ENCODE measurements at places on chromosomes 4 and X.

DNA sequence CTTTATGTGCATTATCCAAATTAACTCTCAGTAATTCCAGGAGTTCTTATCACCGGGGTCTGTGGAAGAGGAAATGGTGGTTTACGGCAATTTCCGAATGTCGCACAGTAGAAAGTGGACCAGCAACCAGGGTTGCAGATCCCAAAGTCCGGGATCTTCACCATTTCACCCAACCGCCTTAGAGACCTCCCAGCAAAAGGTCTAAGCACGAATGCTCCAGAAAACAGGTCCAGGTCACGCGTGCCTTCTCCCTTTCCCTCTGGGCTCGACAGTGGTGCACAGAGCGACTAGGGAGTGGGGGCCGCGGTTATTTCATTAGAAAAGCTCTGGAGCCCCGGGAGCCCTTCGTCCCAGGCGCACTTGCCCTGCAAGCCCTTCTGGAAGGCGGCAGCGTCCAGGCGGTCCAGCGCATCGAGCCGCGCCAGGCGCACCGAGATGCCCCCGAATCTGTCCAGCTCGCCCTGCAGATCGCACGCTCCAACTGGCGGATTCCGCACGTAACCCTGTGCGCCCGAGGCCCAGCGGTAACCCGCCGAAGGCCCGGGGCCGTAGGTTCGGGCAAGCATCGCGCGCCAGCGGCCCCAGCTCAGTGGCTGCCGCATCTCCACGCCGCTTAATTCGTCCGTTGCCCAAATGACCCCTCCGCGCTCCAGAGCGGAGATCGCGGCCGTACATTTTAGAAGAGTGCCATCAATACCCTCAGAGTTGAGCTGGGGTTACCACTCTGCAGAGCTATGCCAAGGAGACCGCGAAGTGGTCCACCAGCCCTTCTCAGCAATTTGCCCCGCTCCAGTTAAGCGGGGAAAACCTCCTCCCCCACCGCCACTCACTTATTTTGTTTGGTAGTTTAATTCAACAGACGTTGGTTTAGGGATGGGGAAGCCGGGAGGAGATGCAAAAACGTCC is at the start of gene NUDT6:
Gene NUDT6 (minus strand): TSS at position 627 of the 906 bp plus-strand sequence. CDS start 25 bp downstream, at position 602.
- peak; percentile 67 for DNase-seq
- H3K4me1 ChIP-seq: peaks cover 32% of the 10 kb centered on the region
- H3K27ac ChIP-seq: peak within 1 kb of the TSS; percentile 97
- H3K4me3 ChIP-seq: no peak within 1 kb of the TSS
- H3K27me3 ChIP-seq: no peaks in the 10 kb centered on the region
- no peaks in the 10 kb centered on the region for H3K36me3 ChIP-seq

- no peaks in the 10 kb centered on the region for H3K27me3 ChIP-seq
- H3K27ac ChIP-seq: no peak overlapping the region
These were observed 210.7 kb downstream of the PRR32 start for GRCh38 chrX:127030016-127030748.

DNA sequence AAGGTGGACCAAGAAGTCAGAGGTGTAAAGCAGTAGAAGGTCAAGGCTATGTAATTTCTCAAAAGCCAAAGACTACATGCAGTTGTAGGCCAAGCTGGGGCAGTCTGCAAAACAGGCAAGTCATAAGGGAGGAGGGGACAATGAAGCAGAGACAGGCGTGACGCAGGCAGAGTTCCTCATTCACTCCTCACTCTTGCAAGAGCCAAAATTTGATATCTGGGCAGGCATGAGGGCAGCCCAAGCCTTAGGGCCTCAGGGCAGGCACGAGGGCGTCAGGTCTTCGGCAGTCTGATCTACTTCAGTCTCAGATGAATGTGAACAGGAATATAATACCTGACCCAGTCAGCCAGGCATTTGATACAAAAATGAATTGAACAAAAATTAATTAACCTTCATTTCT is 86.4 kb upstream of the AGA start:
- no peaks in the 10 kb centered on the region for H3K4me1 ChIP-seq
- DNase-seq: no peak
- no peaks in the 10 kb centered on the region for H3K36me3 ChIP-seq
- H3K27ac ChIP-seq: no peak overlapping the region

DNA sequence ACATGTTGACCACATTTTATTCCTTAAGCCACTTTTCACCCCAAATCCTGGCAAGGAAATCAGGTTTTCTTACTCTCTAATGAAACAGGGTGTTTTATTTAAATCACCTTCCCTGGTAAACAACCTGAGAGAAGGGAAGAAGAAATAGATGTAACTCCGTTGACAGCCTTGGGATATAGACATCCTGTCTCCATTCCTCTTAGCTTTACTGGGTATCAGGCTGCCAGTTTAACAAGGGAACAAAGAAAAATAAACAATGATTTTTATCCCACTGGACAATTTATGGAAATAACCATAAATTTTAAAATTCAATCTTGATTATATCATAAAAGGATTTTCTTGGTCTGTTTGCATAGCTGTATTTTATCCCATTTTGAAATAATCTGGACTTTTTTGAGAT is 49.2 kb downstream of the EDNRA start:
- H3K36me3 ChIP-seq: no peaks in the 10 kb centered on the region
- no peaks in the 10 kb centered on the region for H3K4me1 ChIP-seq
- DNase-seq: no peak
- H3K4me3 ChIP-seq: no peak overlapping the region

- no peaks in the 10 kb centered on the region for H3K4me1 ChIP-seq
- no peak for DNase-seq
- no peaks in the 10 kb centered on the region for H3K27me3 ChIP-seq
- no peak overlapping the region for H3K27ac ChIP-seq
- H3K36me3 ChIP-seq: no peaks in the 10 kb centered on the region
These were observed 27.7 kb upstream of the GPC3 start for GRCh38 chrX:134013092-134013497.

DNA sequence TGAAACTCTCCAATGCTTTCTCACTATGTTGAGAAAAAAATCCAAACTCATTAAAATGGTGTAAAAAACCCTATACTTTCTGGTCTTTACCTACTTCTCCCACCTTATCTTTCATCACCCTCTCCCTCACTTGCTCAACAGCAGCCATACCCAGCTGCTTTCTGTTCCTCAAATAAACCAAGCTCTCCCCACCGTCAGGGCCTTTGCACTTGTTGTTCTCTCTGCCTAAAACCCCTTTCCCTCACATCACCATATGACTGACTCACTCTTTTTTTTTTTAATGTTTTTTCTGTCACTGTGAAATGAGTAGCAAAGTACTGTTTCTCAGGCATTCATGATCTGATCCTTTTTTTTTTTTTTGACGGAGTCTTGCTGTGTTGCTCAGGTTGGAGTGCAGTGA is 122.3 kb upstream of the TMEM164 start:
- no peaks in the 10 kb centered on the region for H3K36me3 ChIP-seq
- H3K4me3 ChIP-seq: no peak overlapping the region
- no peak for DNase-seq
- H3K27me3 ChIP-seq: peaks cover 9% of the 10 kb centered on the region

DNA sequence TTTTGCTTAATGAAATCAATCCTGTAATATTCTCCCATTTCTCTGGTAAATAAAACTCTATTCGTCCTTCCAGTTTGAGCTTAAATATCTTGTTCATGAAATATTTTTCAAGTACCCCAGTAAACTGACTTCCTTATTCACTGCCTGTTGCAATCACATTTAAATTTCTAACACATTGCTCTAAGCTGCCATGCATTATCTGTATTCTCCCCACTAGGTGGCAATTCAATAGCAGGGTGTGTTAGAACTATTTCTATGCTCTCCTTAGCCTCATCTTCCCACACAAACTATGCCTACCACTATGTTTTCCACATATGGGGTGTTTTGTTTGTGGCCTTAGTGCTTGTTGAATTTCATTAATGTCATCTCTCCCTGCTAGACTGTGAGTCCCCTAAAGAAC is 377.1 kb upstream of the HS3ST1 start:
- no peaks in the 10 kb centered on the region for H3K36me3 ChIP-seq
- no peaks in the 10 kb centered on the region for H3K4me1 ChIP-seq
- no peaks in the 10 kb centered on the region for H3K27me3 ChIP-seq

DNA sequence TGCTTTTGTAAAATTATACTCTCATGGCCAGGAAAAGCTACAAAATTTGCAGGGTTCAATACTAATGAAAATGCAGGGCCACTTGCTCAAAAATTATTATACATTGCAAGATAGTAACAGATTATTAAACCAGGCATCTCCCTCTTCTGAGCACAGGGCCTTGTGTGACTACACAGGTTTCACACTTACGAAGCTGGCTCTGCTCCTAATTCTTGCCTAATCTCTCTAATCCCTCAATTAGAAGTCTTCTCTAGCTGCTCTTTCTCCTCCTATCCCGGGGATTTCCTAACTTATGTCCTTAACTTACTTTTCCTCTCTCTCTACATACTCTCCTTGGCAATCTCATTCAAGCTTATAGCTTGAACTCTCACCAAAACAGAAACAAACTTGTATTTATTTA is 168.3 kb downstream of the AREG start:
- H3K4me1 ChIP-seq: no peaks in the 10 kb centered on the region
- no peaks in the 10 kb centered on the region for H3K36me3 ChIP-seq
- no peak for DNase-seq
- H3K27me3 ChIP-seq: no peaks in the 10 kb centered on the region

DNA sequence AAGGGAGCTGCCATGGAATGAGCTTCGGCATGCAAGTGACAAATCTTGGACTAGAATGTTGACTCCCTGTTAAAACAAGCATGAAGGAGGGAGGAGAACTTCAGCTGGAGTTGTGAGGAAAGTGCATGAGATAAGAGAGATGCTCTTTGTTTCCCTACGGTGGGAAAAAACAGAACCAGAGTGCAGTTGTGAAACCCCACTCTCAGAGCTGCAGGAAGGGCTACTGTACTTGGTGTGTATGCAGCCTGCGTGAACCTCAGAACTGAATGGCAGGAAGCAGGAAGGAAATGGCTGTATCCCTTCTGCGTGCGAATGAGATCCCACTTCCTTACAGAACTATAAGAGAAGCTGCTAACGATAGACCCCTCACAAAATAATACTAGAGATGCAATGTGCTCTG is 57.2 kb downstream of the EGF start:
- H3K36me3 ChIP-seq: no peaks in the 10 kb centered on the region
- H3K4me1 ChIP-seq: peaks cover 18% of the 10 kb centered on the region
- no peak overlapping the region for H3K27ac ChIP-seq

DNA sequence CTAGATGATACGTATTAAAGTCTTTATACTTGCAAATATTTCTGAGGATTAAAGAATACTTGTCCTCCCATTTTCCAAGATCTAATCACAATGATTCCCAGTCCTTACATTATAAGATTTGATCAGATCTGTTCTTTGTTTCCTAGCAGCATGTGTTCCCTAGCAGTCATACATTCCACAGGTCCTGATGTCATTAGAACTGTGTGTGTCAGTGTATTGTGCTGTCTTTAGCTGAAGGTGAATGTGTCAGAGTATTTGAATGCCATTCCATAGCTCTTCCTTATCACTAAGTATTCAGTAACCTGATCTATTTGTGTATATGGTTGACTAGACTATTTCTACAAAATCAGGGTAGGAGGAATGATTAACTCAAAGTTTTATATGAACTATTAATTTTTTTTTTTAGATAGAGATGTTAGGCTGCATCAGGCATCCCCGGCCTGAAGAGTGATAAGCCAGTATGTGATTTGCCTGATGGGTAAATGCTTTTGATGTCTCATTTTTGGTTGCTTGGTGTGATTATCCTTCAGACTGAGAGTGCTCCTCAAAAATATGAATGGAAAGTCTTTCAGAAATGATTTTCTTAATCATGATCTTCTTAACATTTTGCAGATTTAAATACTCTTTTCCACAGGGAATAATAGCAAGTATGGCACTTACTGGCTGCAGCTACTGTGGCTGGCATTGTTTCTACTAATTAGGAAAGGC is 4.4 kb downstream of the ADGRL3 start:
- peaks cover 5% of the 10 kb centered on the region for H3K36me3 ChIP-seq
- DNase-seq: no peak
- peaks cover 4% of the 10 kb centered on the region for H3K4me1 ChIP-seq
- no peak overlapping the region for H3K4me3 ChIP-seq

- no peaks in the 10 kb centered on the region for H3K4me1 ChIP-seq
- DNase-seq: no peak
- peaks cover 59% of the 10 kb centered on the region for H3K36me3 ChIP-seq
- H3K27me3 ChIP-seq: no peaks in the 10 kb centered on the region
- H3K4me3 ChIP-seq: no peak overlapping the region
These were observed 80.0 kb upstream of the DDX60 start for GRCh38 chr4:168398589-168398988.

DNA sequence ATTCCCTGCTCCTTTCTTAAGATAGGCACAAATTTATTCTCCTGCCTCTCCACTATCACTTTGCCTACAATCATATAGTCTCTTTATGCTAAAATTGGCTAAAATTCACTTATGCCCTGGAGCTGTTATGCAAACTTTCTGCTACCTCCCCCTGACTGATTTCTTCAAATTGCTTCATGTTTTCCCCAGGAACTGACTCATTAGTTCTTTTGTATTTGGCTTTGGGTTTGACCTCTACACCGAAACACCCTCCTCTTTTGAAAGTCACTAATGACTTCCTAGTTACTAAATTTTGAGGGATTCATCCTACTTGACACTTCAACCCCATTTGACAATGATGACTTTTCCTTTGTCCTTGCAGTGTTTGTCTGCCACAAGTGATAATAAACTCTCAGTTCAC is 222.6 kb downstream of the NDST4 start:
- no peaks in the 10 kb centered on the region for H3K36me3 ChIP-seq
- no peaks in the 10 kb centered on the region for H3K4me1 ChIP-seq
- no peak overlapping the region for H3K27ac ChIP-seq
- no peaks in the 10 kb centered on the region for H3K27me3 ChIP-seq

DNA sequence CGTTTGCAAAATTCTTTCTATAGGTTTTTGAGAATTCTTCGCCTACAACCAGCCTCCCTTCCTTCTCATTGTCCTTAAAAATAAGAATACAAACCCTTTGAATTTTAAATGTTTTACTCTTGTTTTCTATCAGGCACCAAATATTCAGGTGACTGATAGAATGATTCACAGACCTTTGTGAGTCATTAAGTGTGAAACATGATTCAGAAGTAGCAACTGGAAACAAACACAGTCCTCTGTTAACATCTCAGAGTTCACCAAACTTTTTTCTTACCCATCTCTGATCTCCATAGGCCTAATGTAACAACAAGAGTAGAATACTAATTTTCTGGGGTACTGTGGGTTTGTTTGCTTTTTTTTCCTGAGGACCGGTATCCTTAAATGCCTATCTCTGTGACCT is 63.4 kb upstream of the MAB21L2 start:
- no peak overlapping the region for H3K27ac ChIP-seq
- DNase-seq: no peak
- H3K36me3 ChIP-seq: peaks cover 4% of the 10 kb centered on the region
- H3K27me3 ChIP-seq: no peaks in the 10 kb centered on the region

DNA sequence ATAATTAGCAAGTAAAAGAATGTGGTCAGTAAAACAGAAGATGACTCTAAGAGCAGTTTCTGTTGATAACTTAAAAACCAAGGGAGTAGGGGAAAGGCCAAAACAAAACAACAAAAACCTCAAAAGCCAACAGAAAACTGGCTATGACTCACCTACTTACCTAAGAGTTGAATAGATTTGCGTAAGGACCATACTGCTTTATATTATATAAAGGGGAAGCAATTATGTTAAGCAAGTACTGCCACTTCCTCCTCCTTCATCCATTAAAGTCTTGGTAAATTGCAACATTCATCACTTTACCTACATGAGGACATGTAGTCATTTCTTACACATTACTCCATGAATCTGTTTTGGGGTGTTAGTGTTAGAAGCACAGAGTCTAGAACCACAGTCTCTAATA is 85.9 kb upstream of the FAM47A start:
- DNase-seq: no peak
- no peak overlapping the region for H3K27ac ChIP-seq
- H3K4me1 ChIP-seq: no peaks in the 10 kb centered on the region
- no peak overlapping the region for H3K4me3 ChIP-seq
- no peaks in the 10 kb centered on the region for H3K36me3 ChIP-seq

- H3K36me3 ChIP-seq: peaks cover 79% of the 10 kb centered on the region
- peak overlapping the region; percentile 60 for H3K4me3 ChIP-seq
- H3K27me3 ChIP-seq: no peaks in the 10 kb centered on the region
- peak; percentile 50 for DNase-seq
These were observed 26.5 kb downstream of the CD40LG start for GRCh38 chrX:136674270-136674985.
